ENCODE measurements at places on chromosomes 2 and 18.

GRCh38 chr2:182864949-182865570 lies 1.4 kb downstream of the FRZB start:
- no peak for DNase-seq

- peak; percentile 46 for DNase-seq
Observed at GRCh38 chr2:225282858-225283710, 116.4 kb upstream of the NYAP2 start.

- DNase-seq = peak; percentile 23
Observed at GRCh38 chr18:58967751-58968254, 103.1 kb downstream of the ZNF532 start.

DNA sequence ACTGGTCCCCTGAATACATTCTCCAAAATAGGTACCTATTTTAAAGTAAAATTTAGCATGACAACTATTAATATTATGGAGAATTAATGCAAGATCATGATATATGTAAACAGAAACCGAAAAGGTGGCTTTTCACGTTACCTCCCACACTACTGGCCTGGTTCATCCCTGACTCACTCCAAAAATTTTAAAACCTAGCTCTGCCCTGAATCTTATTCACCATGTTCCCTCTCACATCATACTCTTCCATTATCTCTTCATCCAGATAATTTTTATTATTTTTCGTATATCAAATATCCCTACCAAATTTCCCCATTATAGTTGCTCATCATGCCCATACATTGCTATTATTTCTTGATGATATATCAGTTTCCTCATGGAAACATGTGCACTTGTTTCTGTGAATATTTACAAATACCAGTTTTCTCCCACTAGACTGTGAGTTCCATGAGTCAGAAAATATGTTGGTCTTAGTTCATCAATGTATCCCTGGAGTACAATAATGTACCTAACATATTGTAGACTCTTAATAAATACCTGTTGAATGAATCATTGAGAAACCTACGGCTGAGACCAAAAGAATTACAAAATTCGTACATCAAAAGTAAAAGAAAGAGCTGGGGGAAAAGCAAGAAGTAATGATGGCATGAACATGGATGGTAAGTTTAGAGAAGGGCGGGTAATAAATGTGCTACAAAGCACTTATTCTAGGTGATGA lies 360.1 kb upstream of the CHAC2 start:
- no peak for DNase-seq

- no peak for DNase-seq
Observed at GRCh38 chr2:152372438-152372984, 37.5 kb downstream of the FMNL2 start.

DNA sequence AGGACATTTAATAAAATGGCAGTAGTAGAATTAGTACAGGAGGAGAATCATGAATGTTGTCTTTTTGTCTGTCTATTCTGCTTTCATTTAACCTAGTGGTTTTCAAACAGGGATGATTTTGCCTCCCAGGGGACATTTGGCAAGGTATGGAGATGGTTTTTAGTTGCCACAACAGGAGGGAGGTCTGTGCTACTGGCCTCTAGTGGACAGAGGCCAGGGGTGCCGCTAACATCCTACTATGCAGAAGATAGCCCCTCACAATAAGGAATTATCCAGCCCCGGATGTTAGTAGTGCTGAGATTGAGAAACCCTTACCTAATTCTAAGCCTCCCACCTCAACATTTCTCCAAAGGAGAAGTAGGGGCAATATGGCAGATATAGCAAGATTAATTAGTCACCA lies 18.3 kb downstream of the FASTKD2 start:
- DNase-seq = no peak

GRCh38 chr18:67951137-67951536 lies 434.6 kb upstream of the DSEL start:
- no peak for DNase-seq

DNA sequence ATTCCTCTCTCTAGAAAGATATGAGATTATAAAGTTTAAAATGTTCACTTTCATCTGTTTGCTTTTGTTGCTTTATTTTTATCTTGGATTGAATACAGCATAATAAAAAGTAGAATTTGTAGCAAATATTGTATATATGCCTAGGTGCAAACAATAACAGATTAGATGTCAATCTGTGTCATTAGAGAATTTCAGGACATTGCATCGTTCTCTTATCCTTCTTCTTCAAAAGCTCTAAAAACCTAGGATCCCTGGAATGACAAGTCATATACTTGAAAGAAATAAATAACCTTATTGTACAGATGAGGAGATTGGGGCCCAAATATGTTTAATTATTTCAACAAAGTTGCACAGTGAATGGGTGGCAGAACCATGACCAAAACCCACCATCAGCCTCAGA lies 102.8 kb upstream of the BZW1 start:
- no peak for DNase-seq

DNA sequence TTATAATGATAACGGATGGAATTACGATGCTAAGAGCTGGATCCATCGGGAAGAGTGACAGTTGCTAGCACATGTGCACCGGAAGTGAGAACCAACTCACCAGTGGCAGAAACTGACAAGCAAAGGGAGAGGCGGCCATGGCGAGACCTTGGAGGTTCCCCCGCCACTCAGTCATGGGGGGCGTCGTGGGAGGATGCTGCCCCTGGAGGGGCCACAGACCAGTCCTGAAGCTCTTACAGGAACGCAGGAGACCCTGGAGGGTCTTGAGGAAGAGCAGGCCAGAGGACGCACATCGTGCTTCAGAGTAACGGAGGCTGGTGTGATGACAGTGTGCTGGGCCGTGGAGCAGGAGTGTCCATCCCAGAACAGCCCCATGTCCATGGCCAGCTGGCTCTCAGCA lies 53.1 kb upstream of the KCNG2 start:
- no peak for DNase-seq

DNA sequence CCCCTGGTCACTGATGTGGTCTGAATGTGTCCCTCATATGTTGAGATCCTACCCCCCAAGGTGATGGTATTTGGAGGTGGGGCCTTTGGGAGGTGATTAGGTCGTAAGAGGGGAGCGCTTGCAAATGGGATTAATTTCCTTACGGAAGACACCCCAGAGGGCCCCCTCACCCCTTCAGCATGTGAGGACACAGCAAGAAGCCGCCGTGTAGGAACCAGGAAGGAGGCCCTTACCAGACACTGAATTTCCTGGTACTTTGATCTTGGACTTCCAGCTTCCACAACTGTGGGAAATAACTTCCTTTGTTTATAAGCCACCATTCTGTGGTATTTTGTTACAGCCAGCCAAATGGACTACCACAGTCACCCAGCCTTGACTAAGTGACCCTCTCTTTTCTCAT lies 35.9 kb downstream of the NCK2 start:
- DNase-seq = no peak

- DNase-seq = no peak
Observed at GRCh38 chr2:173862612-173863217, 102.5 kb downstream of the SP3 start.

GRCh38 chr2:60317844-60318243 lies 235.6 kb downstream of the BCL11A start:
- no peak for DNase-seq

DNA sequence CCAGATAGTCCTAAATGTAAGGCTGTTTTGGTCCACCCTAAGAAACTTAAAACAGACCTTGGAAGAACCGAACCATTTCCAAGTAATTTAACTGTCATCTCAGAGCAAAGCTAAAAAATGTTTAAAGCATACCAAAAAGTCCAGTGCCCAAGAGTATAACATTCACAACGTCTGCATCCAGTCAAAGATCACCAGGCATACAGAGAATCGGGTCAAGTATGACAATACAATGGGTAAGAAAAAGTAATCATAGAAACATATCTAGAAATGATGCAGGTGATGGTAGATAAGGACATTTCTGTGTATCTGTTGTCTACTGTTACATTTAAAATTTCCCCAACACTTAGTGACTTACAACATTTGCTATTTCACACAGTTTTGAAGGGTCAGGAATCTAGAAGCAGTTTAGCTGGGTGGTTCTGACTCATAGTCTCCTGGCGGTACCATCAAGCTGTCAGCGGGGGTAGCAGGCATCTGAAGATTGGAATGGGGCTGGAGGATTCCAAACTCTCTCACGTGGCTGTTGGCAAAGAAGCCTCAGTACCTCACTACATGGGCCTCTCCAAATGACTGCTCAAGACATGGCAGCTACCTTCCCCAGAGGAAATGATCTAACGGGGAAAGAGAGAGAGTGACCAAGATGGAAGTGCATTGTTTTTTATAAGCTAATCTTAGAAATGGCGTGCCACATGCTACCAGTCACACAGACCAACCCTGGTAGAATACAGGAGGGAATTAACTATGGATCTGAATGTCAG lies 36.6 kb upstream of the DYNC2LI1 start:
- DNase-seq = peak; percentile 78

- no peak for DNase-seq
Observed at GRCh38 chr2:120381661-120382060, 35.7 kb downstream of the INHBB start.

GRCh38 chr18:40355726-40356125 lies 1599.3 kb upstream of the PIK3C3 start:
- peak; percentile 53 for DNase-seq

DNA sequence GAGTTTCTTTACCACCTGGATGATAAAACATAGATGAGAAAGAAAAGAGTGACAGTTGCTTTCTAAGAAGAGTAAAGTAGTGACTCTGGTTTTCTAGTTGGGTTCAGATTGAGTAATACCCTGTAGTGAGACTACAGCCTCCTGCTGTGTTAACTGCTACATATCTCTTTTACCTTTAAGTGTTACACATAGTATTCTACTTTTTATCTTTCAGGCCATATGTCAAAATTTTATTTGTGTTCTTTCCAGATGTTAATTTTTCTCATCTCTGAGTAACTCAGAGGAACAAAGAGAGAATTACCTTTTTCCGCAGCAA lies 348.2 kb downstream of the CTNNA2 start:
- no peak for DNase-seq

GRCh38 chr2:1455466-1455865 lies 42.2 kb downstream of the TPO start:
- DNase-seq = peak; percentile 54

- DNase-seq = no peak
Observed at GRCh38 chr2:151189125-151189524, 72.5 kb downstream of the RBM43 start.

- DNase-seq = peak; percentile 69
Observed at GRCh38 chr18:63410792-63411191, 11.5 kb downstream of the VPS4B start.

DNA sequence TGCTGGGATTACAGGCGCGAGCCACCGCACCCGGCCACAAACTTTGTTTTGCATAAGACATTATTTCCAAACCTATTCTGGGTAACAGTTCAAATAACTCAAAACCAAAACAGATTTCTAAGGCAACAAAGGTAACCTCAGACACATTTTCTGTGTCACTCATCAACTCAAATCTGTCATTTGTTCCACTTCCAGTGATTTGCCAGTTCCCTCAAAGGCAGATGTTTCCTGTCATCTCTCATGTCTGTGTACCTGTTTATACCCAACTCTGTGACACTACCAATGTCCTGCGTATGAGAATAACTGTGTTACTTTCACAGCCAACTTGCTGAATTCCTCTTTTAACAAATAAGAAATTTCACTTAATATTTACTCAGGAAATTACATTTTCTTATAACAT lies 54.4 kb downstream of the SCN3A start:
- DNase-seq = no peak

DNA sequence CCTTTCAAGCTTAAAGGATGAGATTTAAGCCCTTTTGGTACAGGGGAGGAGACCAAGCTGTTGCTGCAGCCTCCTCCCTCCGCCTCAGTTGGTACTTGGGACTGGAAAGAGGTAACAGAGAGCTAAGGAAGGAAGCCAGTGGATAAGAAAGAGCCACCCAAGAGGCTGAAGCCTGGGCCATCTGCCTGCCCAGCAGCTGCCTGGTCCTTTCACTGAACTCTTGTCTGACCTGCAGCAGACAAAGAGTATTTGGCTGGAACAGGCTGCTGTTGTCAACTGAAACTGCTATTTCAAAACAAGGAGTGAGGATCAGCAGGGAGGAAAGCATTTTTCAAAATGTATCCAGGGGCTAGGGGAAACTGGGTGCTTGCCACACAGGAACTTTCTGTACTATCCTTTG lies 30.3 kb downstream of the TNS1 start:
- no peak for DNase-seq

- no peak for DNase-seq
Observed at GRCh38 chr2:52369178-52369577, 1337.2 kb upstream of the NRXN1 start.

- DNase-seq = no peak
Observed at GRCh38 chr18:12049978-12050811, 43.4 kb upstream of the ANKRD62 start.

Data from AG08395 (cell line).